CD4-positive, alpha-beta T cell treated with Interleukin-15 for 4 hours (primary cell): ENCODE measurements at places on chromosomes 2 and 18.

DNA sequence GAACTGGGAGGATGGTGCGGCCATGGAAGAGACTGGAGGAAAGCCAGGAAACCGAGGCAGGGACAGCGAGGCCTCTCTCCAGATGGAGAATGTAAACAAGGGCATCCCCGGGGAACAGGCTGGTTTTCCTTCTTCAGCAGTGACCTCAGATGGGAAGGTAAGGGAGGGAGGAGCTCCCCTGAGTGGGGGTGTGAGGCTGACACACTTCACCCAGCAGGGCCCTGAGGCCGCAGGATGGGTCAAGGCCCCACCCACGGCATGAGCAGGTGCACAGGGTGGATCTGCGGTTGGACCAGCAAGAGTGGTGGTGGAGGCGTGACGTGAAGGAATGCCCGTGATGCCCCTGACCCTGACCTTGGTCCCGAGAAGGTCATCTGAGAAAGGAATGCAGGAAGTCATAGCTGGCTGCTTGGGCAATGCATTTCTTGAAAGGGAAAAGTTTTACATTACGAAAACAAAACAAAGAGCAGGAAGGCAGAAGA is 48.1 kb downstream of the ADCY3 start:
- DNase-seq: no peak

DNA sequence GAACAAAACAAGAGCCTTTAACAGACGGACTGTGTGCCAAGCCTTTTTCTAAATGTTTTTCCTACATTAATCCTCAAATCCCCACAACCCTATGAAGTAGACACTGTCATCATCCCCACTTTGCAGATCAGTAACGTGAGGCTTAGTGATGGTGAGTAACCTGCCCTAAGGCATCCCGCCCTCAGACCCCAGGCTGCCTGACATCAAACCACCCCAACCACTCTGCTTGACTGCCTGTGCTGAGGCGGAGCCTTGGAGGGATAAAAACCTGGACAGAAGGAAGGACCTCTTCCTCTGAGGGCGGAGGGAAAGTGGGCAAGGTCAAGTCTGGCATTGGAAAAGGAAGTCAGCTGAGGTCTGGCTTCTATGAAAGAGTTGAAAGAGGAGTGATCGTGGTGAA is 104.6 kb downstream of the SP3 start:
- no peak for DNase-seq

DNA sequence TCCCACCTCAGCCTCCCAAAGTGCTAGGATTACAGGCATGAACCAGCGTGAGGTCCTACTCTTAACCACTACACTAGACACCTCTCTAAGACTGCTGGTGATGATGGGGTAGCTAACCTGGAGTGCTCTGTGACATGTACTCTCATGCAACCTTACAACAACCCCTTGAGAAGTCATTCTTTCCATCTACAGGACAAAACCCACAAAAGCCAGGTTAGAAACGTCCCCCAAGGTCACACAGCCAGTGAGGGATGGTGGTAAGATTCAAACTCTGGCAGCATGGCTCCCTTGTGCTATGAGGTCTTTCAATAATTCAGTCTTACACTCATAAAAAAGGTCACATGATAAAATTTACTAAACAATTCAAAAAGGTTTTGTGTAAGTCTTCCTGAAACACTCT is 94.8 kb upstream of the SERTAD2 start:
- DNase-seq: no peak

GRCh38 chr2:50529600-50530218 is 502.2 kb downstream of the NRXN1 start:
- DNase-seq: peak; percentile 20

DNA sequence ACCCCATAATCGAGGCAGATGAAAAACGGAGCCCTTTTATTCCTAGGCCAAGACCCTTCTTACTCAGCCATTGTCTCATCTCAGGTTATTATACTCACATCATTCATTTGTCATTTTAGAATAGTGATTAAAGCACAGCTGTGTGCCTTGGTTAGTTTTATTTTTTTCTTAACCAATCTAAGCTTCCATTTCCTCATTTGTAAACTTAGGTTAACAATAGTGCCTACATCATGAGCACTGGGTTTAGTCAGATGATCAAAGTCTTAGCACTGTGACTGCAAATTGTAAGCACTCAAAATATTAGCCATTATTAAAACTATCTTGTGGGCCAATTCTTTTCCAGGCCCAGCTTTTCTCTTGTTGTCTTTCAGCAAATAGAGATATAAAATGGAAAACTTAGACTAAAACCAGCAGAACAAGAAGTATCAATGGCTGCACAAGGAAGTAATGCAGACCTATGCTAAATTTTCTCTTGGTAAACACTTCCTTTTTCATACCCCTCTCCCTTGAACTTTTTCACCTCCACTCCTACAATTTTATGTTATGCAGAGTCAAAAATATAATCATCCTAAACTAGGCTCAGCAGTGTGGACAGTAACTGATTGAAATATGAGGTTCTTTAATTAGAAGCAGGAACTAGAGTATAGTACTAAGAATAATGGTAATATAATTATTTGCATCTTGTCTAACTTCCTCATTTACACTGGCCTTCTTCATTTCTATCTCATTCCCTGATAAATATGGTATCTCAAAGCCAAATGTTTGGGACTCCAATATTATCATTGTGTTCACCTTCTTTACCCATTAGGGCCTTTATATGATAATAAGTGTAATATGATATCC is 21.5 kb upstream of the GALNT3 start:
- DNase-seq: no peak

- DNase-seq: peak; percentile 39
These were observed 558 bp downstream of the TTC39C start for GRCh38 chr18:24014986-24015638.

- DNase-seq: no peak
These were observed 583.5 kb upstream of the SALL3 start for GRCh38 chr18:78396077-78396476.

DNA sequence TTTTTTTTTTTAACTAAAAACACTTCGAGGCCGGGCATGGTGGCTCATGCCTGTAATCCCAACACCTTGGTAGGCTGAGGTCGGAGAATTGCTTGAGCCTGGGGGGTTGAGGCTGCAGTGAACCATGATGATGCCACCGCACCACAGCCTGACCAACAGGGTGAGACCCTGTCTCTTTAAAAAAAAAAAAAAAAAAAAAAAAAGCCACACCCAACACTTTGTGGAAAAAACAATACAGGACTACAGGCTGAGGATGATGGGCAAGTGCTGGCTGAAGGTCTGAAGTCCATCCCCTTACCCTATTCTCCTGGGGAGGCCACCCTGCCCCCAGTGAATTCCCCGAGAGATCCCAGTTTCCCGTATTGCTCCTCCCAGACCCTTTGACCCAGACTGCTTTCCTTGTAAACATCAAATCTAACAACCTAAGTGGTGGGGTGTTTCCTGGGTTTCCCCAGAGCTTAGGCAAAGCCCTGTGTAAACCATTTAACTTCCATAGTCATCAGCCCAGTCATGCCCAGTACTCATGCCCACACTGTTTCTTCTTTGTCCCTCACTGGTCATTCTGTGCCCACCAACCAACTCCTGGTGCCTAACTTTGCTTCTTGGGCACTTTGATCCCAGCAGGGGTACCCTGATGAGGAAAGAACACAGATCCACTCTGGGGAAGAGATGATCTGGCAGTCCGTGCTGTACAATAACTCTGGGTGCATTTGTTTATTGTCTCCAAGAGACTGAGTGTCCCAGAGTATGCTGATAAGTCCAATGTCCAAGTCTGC is 5.8 kb upstream of the TMEM37 start:
- no peak for DNase-seq

- no peak for DNase-seq
These were observed 218.8 kb upstream of the NRP2 start for GRCh38 chr2:205463466-205464025.

- no peak for DNase-seq
These were observed 319.9 kb downstream of the DYSF start for GRCh38 chr2:71773218-71773617.

GRCh38 chr18:34122724-34123334 is 101.9 kb downstream of the NOL4 start:
- no peak for DNase-seq

- DNase-seq: no peak
These were observed 3.8 kb downstream of the DLX2 start for GRCh38 chr2:172098650-172099471.

- DNase-seq: peak; percentile 53
These were observed 244.9 kb upstream of the CXCR4 start for GRCh38 chr2:136362676-136363390.

- DNase-seq: no peak
These were observed 134.2 kb downstream of the WDSUB1 start for GRCh38 chr2:159152128-159152778.

- no peak for DNase-seq
These were observed 386.3 kb downstream of the PARD3B start for GRCh38 chr2:204931562-204931961.

DNA sequence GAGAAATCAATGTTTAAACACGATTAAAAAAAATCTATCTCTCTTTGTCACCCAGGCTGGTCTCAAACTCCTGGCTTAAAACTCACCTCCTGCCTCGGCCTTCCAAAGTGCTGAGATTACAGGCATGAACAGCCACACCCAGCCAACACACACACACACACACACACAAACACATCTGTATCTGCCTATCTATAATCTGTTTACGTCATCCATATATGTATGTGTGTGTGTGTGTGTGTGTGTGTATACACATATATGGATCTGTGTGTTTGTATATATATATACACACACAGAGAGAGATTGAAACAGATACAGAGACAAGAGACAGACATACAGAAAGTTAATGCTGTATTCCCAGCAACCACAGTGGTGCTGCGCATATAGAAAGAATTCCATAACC is 497.1 kb downstream of the DSC3 start:
- DNase-seq: no peak

- no peak for DNase-seq
These were observed 83.1 kb downstream of the ADAM23 start for GRCh38 chr2:206526416-206526815.

DNA sequence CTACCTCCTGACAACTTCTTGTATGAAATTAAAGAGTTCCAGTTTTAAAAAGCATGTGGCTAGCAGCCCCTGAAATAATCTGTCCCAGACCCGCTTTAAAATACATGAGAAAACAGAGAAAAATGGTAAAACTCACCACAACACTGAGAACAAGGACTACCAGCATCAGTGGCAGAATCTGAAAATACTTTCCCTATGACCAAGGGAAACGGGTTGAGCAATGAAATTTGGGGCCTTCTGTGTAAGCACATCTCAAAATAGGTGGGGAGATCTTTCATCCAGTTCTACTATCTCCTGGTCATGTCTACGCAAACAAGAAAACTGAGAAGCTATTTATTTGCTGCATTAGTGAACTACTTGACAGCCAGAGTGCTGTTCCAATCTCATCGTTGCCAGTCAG is 172.3 kb downstream of the LNPK start:
- DNase-seq: no peak

DNA sequence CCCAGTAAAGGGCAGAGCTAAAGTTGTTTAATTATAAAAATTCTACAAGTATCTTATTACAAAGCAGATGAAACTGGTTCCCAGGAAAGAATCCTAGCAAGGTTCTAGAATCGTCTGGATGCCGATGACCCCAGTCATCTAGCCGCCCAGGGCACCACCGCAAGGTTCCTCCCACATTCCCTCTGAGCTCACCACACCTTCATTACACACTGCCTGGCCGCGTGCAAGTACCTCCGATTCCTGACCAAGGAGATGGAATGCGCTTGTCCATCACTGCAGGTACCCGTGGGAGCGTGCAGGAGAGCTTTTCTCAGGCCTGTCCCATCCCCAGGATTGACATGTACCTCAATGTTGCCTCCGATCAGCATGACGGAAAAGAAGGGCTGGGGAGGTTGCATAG is 158.5 kb downstream of the LAMA1 start:
- DNase-seq: no peak

DNA sequence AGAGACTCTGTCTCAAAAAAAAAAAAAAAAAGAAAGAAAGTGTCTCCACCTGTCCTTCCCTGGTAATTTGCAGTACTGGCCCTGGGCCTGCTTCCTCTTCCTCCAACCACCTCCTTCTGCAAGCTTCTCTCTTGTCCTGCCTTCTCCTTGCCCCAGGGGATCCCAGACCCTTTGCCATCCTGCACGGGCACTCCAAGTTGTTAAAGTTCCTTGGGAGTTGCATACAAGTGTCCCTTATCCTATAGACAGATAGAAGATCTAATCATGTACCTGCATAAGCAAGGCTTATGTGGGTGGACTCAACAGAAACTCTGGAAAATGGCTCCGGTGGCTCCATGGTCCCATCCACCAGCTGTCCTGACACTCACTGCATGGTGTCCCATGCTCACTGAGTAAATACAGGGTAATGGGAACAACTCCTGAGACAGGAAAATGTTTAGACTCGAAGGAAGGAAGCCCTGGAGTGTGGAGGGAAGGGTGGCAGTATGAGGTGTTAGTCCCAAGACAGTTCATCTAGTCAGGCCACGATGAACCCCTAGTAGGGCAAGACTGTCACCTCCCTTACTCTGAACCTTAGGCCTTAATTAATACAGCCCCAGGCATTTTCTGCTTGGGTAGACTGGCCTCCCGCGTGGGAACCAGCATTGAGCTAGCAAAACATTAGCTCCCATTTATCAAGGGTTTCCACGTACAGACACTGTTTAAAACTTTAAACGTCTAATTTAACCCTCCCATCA is 17.1 kb downstream of the ODC1 start:
- DNase-seq: no peak

DNA sequence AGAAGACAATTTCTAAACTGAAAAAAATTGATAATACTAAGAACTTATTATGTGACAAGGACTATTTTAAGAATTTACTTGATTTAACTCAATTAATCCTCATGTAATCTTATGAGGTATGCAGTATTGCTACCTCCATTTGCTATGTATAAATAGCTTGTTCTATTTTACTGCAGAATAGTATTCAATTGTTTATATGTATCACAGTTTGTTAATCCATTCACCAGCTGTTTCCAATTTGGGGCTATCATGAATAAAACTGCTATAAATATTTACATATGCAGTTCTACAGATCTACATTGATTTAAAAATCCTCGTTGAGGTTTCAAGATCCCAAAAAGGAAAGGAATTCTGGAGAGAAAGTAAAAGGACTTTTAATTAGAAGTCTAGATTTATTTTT is 54.8 kb upstream of the DOCK10 start:
- DNase-seq: no peak

DNA sequence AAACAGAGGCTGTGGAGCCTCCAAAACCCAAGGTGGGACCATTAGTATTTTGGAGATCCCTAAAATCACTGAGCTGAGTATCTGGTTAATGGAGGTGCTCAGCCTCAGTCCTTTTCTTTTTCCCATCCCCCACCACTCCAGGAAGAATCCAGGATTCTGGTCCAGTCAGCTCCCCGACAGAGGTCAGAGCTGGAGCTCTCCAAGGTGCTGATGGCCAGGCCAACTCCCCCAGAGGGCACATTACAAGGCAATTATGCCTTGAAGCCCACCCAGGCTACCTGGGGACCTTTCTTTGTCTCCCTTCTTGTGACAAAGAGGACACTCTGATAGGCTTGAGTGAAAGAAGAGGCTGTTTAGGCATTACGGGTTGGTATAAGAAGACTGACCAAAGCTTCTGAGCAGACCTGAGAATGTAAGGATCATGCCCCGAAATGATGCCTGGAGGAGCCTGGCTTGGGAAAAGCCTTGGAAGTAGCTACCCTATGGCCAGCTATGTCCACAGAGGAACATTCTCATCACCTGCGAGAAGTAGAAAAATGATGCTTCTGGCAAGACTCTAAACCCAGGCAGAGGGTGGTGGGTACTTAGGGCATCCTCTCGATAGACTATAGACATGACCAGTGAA is 102.5 kb upstream of the LDAH start:
- no peak for DNase-seq
